ENCODE measurements at places on chromosomes 3 and 15.

DNA sequence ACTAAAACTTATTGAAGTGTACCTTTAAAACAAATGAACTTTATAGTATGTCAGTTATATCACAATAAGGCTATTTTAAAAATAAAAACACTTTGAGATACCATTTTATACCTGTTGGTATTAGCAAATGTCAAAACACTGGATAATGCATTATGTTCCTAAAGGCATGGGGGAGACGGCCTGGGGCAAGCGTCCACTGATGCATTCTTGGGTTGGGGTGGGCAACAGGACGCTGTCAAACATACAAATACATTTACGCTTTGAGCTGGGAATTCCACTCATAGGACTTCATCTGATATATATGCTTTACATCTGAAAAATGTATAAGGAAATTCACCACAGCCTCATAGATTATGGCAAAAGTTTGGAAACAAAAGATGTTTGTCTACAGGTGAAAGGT, 7.6 kb upstream of the GATA2 start:
- no peak for DNase-seq

DNA sequence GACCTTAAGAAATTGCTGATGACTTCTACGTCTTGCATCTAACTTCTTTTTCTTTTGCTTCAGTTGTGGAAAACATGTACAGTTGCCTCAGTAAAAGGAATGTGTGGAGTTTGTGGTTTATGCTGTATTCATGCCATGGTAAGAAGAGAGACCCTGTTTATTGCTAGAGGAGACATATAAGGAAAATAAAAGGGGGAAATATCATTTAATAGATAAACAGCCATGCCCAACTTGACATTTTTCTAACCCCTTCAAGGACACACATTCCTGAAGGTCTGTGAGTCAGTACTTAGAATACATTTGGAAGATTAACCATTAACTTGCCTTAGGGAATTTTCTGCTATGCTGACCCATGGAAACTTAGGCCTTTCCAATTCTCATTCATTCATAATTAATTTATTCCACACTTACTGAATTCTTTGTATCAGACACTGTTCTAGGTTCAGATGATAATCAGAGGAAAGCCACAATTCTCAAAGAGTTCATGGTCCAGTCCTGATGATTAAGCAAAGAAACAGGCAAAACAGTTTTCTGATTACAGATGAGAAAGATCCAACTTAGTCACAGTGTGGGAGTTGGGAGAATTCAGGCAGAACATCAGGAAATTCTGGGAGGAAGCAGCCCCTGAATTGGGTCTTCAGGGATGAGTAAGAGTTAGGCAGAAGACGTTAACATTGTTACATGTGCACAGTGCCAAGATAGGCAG, 329.8 kb upstream of the RASGRP1 start:
- DNase-seq = no peak

DNA sequence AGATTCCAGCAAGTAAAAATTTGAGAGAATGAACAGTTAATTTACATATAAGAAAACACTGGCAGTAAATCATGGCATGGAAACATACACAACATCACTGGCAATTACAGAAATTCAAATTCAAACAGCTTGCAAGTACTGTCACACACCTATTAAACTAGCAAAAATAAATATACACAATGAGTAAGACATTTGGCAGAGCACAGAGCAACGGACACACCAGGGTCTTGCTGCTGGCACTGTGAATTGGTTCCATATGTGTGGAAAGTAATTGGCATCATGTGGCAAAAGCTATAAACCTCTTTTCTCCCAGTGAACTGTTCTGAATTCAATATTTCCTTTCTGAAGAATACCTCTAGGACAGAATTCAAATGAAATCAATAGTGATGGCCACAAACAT, 78.3 kb downstream of the LRRK1 start:
- no peak for DNase-seq

GRCh38 chr15:35944945-35945585, 399.1 kb upstream of the DPH6 start:
- no peak for DNase-seq

- no peak for DNase-seq
These were observed 3515.0 kb downstream of the GOLGA6L6 start for GRCh38 chr15:17026633-17027032.

GRCh38 chr3:39296197-39297077, 16.6 kb upstream of the CX3CR1 start:
- DNase-seq = no peak

GRCh38 chr3:102614021-102614569, 179.3 kb downstream of the ZPLD1 start:
- DNase-seq = no peak

GRCh38 chr15:64443747-64444621, 16.4 kb upstream of the ZNF609 start:
- DNase-seq = no peak
